ENCODE measurements at places on chromosomes 1 and 21.
A peak's percentile ranks its signal among the peaks of the same experiment; 100 is the strongest.

DNA sequence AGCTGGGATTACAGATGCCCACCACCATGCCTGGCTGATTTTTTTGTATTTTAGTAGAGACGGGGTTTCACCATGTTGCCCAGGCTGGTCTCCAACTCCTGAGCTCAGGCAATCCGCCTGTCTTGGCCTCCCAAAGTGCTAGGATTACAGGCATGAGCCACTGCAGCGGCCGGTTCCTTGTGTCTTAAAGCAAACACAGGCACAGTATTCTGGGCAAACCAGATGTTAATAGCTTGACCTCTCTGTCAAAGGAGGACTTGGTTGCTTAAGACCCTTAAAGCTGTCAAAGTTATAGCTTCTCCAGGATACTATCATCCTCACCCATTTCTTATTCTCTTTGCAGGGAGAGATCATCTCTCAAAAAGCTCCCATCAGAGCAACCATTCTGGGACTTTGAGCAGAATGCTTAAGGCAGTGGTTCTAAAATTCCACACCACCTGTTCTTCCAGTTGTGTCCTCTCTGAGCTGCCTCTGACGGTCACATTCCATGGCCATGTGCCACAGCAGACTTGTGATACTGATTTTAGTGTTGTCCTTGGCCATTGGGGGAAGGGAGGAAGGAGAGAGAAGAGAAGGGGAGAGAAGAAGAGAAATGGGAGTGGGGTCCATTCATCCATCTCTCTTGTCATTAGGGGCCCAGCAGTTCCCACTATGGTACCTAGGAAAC lies 81.8 kb downstream of the PBX1 start:
- DNase-seq: no peak

- no peak for DNase-seq
These were observed 89.3 kb downstream of the EDEM3 start for GRCh38 chr1:184665360-184665759.

DNA sequence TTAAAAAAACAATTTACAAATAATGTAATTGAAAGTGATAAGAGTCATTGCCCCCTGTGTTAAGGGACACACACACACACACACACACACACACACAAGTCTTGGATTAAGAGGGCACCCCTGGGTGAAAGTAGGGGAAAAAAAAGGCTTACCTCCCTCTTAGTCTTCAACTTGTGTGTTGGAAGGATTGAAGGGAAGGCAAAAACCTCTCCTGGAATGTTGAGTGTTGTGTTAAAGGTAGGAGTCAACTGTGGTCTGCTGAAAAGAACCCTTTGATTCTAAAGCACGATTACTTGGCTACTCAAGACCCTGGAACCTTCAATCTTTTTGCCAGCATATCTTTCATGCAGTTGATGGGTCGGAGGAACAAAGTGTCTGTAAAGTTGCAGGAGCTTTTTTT lies 6.4 kb downstream of the PBX1 start:
- no peak for DNase-seq

DNA sequence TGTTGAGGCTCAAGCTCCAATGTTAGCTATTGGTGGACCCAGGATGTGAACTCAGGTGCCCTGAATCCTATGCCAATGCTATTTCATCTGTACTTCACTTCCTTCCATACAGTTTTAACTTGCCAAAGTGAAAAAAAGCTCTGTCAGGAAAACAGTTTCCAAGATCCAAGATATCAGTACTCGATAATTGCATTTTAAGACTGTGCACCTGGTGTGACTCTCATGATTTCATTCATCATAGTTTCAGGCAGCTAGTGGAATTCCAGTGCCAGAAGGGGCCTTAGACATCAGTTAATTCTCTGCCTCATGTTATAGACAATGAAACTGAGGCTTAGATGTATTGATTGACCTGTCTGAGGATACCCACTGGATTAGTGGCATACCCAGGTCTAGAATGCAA lies 26.5 kb upstream of the LEPR start:
- DNase-seq: no peak

GRCh38 chr1:11054666-11055065 lies 5.2 kb downstream of the SRM start:
- DNase-seq: no peak

GRCh38 chr1:9589144-9589718 lies 520 bp downstream of the TMEM201 start:
- DNase-seq: no peak

DNA sequence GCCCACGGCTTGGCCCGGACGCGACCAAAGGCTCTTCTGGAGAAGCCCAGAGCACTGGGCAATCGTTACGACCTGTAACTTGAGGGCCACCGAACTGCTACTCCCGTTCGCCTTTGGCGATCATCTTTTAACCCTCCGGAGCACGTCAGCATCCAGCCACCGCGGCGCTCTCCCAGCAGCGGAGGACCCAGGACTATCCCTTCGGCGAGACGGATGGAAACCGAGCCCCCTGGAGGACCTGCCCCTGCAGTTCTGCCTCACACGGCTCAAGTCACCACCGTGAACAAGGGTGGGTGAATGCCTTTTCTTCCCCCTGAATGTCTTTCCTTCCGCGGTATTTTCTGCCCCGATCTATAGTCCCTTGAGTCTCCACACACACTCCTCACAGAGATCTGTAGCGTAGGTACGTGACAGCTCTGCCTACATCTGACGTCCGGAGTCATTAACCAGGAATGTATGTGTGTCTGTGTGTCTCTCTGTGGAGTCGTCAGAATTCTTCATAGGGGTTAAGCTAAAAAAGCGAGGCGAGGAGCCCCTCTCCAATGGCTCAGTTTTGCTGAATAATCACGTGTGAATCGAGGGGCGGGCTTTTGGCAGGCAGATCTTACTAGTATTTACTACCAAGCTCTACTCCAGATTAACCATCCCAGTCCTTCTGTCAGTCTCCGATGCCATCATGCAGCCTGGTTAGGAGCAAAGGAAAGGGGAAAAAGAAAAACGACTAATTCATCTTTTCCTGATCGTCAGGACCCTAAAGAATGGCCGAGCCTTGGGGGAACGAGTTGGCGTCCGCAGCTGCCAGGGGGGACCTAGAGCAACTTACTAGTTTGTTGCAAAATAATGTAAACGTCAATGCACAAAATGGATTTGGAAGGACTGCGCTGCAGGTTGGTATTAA lies at the start of gene CDKN2C:
TSS of gene CDKN2C (plus strand) at position 635 of the 898 bp plus-strand sequence. CDS start at position 759, 124 bp downstream.
- DNase-seq: peak; percentile 56

DNA sequence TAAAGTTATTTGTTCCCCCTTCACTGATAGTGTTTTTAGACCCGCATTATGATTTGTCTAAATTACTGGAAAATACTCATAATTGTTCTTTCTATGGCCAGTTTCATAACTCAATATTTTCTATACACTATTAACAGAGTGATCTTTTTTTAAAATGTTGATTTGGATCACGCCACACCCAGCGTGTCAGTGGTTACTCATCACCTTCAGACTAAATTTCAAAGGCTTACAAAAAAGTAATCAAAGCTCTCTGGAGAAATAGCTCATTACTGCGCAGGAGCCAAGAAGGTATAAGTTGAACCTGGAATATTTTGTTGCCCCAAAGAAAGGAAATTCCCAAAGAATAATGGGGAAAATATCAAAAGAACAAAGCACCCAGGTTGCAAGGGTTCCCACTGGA lies 104.9 kb downstream of the EVI5 start:
- DNase-seq: no peak

DNA sequence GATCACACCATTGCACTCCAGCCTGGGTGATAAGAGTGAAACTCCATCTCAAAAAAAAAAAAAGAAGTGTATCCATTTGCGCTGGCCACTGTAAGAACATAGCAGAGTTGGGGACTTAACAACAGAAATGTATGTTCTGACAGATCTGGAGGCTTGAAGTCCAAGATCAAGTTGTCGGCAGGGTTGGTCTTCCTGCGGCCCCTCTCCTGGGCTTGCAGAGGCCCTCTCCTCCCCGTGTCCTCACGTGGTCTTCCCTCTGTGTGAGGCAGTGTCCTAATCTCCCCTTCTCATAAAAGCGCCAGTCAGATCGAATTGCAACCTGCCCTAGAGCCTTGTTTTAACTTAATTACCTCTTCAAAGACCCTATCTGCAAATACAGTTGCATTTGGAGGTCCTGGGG lies 52.6 kb downstream of the MT1HL1 start:
- DNase-seq: no peak

GRCh38 chr1:192943522-192943921 lies 115.6 kb downstream of the UCHL5 start:
- DNase-seq: no peak

GRCh38 chr1:236914375-236914774 lies 89.9 kb downstream of the MT1HL1 start:
- DNase-seq: no peak

- DNase-seq: no peak
These were observed 133.4 kb upstream of the FGGY start for GRCh38 chr1:59163268-59164092.

DNA sequence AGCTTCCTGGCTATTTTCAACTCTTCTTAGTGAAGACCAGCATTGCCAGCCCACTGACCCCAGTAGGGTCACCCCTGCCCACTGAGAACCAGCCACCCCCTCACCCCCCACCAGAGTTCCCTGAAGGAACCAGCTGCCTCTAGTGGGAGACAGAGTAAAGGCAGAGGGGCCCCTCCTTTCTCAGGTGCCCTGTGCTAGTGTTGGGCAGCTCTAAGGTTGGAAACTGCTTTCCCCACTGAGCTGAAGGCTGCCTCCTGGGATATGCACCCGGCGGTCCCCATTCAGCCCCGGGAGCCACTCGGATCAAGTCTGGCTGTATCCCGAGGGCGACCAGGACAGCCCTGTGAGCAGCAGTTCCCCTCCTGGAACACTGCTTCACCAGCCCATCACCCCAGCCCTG lies 111.0 kb downstream of the PGBD5 start:
- DNase-seq: no peak

GRCh38 chr1:50126927-50127715 lies 18.4 kb downstream of the ELAVL4 start:
- DNase-seq: no peak

- DNase-seq: no peak
These were observed 201.7 kb downstream of the CRB1 start for GRCh38 chr1:197469620-197470210.

DNA sequence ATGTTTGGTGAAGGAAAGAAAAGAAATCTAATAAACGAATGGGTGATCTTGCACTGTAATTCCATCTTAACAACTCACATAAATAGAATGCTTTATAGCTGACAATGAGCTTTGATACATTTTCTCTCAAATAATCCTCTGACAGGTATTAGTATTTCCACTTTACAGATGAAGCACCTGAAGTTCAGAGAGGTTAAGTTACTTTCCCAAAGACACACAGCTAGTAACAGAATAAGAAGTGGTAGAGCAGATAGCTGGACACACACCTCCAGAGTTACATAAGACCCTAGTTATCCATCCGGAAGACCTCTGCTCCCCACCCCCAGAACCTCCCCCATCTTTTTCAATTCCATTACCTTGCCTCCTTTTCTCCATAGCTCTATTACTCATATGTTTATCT lies 213.3 kb upstream of the ZC3H12A start:
- no peak for DNase-seq

- DNase-seq: no peak
These were observed 79.9 kb downstream of the CLIC4 start for GRCh38 chr1:24825174-24825573.

DNA sequence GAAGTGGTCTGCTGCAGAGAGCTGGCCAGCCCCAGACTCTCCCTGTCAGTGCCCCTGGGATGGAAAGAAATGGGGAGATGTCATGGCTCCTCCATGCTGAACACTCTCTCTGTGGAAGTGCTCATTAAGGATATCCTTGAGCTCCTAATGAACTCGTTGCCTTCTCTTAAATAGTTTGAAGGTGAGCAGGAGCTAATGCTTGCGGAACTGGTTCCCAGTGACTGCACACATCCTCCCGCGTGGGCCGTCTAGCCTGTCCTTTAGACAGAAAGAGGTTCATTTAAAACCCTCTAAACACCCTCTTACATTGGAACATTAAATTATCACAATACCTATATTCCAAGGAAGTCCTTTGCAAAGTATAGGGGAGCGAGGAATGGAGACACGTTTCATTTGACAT lies 5.9 kb upstream of the WDR64 start:
- DNase-seq: no peak

GRCh38 chr1:66356605-66357004 lies 177.3 kb upstream of the SGIP1 start:
- no peak for DNase-seq

- no peak for DNase-seq
These were observed 84.8 kb downstream of the KCND3 start for GRCh38 chr1:111904478-111905218.

GRCh38 chr1:171185091-171185490 lies at the start of gene FMO2:
TSS of gene FMO2 (plus strand) at chr1:171185300. CDS start at chr1:171185714, 414 bp downstream.
- DNase-seq: no peak

- no peak for DNase-seq
These were observed 129.5 kb upstream of the BEND5 start for GRCh38 chr1:48906164-48906563.

GRCh38 chr1:93707956-93708355 lies 26.3 kb upstream of the BCAR3 start:
- no peak for DNase-seq

- DNase-seq: no peak
These were observed 40.7 kb upstream of the GPR37L1 start for GRCh38 chr1:202081992-202082391.

DNA sequence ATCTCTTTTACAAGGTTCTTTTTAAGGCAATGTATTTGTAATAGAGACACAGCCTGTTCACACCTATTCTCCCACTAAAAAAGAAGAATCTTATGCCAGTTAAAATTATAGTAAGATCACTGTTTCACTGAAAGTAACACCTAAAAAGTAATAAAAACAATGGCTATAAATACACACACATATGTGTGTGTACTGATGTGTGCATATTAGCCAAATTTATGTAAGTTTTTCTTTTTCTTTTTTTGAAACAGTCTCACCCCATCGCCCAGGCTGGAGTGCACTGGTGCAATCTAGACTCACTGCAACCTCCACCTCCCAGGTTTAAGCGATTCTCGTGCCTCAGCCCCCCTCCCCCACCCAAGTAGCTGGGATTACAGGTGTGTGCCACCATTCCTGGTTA lies 56.8 kb upstream of the SLC30A10 start:
- no peak for DNase-seq

- DNase-seq: peak; percentile 40
These were observed 19.7 kb upstream of the NRDC start for GRCh38 chr1:51898090-51898734.

- no peak for DNase-seq
These were observed 10.1 kb upstream of the MEF2D start for GRCh38 chr1:156510709-156511108.

DNA sequence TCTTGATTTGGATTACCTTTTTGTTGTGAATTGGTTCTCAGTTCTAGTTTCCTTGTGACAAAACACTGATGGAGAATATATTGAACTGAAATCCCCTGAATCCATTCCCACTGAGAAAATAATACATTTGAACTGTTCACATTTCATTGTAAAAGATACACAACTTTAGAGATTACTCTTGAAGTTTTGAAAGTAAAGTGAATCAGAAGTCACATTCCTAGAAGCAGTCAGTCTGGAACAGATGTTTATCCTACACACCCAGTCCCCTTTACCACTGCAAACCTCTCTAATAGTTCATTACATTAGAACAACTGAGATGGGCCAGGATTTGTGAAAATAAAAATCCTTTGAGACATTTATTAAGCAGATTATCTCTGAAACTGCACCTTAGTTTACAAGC lies 3.4 kb downstream of the RERE start:
- no peak for DNase-seq

- DNase-seq: no peak
These were observed 119.0 kb downstream of the ROR1 start for GRCh38 chr1:63892632-63893395.

GRCh38 chr1:64965366-64966157 lies 787 bp downstream of the JAK1 start:
- no peak for DNase-seq

All from smooth muscle cell of the brain vasculature (primary cell).